NCI-H1930 (cell line): ENCODE measurements at places on chromosomes 5 and 9.

DNA sequence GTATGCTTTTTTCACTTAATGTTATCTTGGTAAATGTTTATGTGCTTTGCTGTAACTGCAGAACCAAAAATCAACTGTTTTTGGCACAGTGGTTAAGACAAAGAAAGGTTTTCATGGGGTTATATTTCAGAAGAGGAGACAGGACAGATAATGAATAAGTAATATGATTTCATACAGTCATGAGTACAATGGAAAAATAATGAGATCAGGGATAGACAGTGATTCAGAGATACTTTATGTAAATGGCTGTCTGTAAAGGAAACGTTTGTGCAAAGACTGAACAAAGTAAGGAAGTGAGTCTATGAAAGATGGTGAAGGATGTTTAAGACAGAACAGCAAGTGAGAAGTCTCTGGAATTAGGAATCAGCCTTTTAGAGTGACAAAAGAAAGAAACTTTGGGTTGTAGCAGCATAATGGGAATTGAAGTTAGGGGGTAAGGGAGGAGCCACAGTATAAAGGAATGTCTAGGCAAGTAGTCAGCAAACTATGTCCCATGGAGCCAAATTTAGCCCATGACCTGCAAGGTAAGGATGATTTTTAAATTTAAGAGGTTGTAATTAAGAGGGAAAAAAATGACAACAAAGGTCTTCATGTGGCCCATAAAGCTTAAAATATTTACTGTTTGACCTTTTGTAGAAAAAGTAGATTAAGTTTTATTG lies 55.0 kb downstream of the TNPO1 start:
- DNase-seq, result no peak

GRCh38 chr5:112217843-112218579 lies 201.1 kb downstream of the EPB41L4A start:
- no peak for DNase-seq

GRCh38 chr5:107104040-107104995 lies 566.4 kb downstream of the EFNA5 start:
- no peak for DNase-seq

DNA sequence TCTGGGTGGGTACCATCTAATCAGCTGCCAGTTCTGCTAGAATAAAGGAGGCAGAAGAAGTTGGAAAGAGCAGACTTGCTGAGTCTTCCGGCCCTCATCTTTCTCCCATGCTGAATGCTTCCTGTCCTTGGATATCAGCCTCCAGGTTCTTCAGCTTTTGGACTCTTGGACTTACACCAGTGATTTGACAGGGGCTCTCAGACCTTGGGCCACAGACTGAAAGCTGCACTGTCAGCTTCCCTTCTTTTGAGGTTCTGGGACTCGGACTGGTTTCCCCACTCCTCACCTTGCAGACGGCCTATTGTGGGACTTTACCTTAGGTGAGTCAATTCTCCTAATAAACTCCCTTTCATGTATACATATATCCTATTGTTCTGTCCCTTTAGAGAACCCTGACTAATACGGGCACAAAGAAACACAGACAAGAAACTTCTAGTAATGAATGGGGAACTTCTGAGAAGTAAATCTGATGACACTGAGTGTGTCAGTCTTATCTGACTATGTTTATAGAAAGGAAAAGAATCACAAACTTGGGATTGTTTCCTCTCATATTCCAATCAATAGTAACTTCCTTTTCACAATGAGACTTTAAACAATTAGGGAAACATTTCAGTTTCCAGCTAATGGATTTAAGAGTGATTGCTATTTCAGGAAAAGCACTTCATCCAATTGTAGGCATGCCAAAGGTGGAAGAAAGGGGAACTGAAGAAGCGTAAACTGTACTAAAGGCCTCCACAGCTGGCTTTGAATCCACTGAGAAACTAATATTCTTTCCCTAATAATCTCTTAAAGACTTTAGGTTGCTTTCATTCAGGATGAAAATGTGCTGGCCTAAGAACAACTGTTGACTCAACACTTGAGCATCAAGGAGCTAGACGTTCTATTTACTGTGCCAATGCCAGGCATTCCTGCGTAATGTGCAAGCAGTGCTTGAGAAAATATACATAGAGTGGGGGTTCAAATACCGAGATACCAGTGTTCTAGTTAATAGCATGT lies 127.9 kb upstream of the PTGER4 start:
- DNase-seq, result no peak

- DNase-seq, result no peak
These were observed 233.1 kb downstream of the FANCC start for GRCh38 chr9:95084254-95084934.

DNA sequence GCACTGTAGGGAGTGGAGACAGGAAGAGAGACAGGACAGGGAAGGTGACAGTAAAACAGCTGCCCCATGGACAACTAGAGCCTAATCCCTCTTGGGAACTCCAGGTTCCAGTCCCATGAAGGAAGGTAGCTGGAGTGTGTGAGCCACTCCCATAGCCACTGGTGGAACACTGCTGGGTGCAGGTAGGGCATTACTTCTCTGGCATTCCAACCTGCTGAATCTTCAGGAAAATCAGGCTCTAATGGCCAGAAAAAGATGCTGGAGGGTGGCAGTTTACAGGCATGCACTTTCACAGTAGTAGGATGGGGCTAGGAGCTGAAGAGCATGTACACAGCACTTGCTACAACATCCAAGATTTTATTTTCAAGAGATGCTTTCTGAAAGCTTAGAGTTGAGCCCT lies 259.4 kb downstream of the AUH start:
- no peak for DNase-seq

- DNase-seq, result no peak
These were observed 46.1 kb downstream of the ASTN2 start for GRCh38 chr9:117368684-117369230.

GRCh38 chr9:96719521-96719920 lies 58.4 kb downstream of the ZNF510 start:
- no peak for DNase-seq

- no peak for DNase-seq
These were observed 11.0 kb upstream of the ERMP1 start for GRCh38 chr9:5843794-5844471.

- no peak for DNase-seq
These were observed 45.0 kb upstream of the UBAC1 start for GRCh38 chr9:136006169-136006568.

DNA sequence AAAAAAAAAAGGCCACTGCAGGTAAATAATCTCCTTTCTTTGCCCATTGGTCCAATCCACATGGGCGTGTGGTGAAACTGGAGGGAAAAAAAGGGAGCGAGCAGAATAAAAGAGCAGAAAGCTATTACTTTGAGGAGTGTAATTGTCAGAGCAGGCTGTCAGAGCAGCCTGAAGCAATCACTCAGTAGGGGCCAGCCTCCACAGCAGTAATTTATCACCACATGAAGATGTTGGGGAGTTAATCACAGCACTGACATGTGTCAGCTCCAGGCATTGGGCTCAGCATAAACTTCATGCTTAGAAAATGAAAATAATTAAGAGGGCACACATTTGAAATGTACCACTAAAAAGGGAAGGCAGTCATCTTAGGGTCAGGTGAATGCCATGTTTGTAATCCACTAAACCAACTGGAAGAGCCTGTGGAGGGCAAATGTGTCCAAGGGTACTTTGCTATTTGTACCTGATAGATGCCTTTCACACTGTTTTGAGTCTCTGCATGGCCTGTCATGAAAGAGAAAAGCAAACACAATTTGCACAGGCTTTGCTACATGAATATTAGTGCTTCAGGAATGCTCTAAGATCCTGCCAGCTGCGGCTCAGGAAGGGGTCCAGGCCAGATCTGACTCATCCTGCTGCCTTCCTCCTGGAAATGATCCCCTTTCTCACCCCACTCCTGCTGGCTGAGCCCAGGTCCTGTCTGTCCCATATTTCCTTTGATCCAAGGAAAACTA lies 2.9 kb upstream of the PTGER4 start:
- peak; percentile 46 for DNase-seq

GRCh38 chr9:89417832-89418473 lies 80.0 kb downstream of the SEMA4D start:
- no peak for DNase-seq

- no peak for DNase-seq
These were observed 137.7 kb upstream of the ZNF608 start for GRCh38 chr5:124884114-124884513.

DNA sequence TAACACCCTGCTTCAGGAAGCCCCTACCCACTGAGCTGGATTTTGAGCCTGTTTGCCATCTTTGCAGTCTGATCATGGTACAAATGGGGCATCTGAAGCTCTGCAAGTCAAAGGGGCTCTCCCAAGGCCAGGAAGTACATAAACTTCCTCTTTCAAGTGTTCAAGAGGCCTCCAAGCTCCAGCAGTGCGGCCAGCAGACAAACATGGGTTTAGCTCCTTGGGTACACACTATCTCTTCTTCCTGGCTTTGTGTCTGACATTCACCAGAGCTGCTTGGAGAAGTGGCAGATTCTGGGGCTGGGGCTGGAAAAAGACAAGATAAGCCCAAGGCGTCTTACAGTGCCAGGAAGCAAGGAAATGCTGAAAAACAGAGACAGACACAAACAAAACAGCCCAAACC lies 34.1 kb downstream of the LAMC3 start:
- no peak for DNase-seq

GRCh38 chr9:11141357-11141756 lies 528.6 kb upstream of the PTPRD start:
- no peak for DNase-seq

DNA sequence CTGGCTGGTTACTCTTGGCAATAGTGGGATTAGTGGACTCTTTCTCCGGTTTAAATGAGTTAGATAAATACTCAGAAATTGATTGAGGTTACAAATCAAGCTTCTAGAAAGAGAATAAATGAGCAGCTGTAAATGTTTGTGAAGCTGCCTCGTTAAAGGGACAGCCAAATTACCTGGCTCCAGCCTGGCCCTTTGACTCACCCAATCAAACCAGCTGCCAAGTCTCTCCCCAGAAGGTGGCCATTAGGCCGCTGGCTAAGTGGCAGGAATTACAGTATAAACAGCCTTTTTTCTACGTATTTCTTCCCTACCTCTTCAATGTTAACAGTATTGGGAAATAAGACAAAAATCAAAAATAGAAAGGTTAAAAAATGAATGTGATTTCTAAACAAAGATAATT lies 46.0 kb upstream of the SRFBP1 start:
- peak; percentile 34 for DNase-seq

GRCh38 chr5:132394667-132395259 lies 25.3 kb downstream of the SLC22A5 start:
- no peak for DNase-seq

DNA sequence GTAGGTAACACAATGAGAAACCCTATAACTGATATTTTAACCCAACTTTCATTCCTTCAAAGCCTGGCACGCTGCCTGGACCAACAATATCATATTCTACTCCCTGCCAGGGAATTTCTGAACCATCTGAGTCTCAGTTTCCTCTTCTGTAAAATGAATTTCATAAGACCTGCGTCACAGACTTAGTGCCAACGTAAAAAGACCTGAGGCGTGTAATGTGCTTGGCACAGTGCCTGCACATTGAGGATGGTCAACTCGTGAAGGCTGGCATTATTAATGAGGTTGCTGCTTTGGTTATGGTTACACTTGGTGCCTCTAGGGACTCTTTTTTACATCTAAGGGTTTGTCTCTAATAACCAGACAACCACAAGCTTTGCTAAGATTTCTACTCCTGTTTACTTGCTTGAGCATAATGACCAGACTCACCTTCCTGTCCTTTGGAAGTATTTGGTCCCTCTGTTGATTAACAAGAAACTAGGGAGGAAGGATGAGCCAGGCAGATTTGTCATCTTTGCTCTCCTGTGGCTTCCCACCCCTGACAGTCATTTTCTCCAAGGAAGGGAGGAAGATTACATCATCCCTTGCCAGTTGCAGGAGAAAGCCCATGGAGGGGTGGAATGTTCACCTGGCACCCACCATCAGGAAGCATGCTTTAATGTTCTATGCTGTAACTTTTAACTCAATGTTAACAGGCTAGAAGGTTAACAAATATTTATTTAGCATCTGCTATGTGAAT lies 79.0 kb downstream of the PAPPA start:
- DNase-seq, result no peak

DNA sequence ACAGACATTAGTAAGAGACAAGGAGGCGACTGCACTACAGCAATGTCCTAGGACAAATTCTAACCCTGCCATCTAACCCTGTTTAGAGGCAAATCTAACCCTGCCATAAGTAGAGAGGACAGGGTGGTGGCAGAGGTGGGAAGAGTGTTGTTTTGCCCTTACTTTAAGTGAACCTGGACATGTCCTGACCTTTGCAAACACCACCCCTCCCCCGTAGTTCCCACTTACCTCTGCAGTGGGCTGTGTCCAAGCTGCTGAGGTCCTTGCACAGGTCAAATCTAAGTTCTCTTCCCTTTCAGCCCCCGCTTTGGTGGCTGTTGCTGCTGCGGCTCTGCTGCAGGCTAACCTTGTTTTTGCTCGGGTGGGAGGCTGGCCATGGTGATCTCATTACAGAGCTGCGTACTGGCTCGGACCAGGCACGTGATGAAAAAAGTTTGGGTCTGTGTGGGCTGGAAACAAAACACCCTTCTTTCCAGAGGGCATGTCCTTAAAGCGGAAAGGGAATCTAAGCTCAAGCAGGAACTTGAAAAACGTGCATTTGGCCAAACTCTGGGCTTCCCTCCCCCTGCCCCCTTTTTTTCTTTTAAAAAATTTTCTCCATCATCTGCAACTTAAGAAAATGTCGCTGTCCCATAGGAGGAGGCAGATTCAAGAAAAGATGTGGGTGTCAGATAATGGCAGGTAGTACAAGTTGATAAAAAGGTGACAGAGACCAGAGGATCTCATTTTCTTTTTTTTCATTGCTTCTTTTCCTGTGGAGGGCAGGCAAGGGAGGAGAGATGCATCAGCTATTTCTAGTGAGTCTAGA lies at the start of gene FAXDC2:
FAXDC2 (minus strand) TSS at position 349 of the 808 bp plus-strand sequence. CDS start 12,425 bp downstream, outside the sequence.
- DNase-seq, result no peak

GRCh38 chr9:76756268-76756640 lies 8.0 kb upstream of the PCA3 start:
- peak; percentile 84 for DNase-seq

DNA sequence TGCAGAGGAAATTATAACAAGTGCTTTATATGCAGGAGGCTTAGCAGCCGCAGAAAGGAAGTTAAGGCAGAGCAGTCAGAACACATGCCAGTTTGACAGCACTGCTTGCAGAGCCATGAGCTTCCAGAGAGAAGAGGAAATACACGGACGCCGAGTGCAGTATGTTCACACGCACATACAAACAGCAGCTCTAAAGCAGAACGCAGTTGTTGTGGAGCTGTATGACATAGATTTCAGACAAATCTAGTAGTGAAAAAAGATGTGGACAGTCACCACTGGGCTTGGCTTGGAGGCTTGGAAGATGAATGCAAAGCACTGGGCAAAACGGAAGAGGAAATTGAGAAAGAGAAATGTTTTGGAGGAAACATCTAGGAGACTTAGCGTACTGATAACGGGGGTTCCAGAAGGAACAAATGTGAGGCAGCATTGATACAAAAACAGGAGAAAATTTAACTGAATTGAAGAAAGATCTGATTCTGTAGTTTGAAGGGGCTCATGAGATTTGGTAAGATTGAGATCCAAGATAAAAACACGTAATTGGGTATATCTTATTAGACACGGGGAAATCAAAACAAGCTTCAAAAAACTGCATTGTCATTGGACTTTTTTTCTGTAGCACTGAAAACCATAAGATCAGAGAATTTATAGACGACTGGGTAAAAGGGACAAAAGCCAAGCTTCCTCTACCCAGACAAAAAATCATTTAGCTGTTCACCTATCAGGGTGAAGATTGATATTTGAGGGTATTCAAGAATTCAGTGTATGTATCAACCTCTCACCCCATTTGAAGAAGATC lies 19.6 kb upstream of the ROPN1L start:
- DNase-seq, result no peak
